ENCODE measurements at places on chromosomes 3 and 15.

DNA sequence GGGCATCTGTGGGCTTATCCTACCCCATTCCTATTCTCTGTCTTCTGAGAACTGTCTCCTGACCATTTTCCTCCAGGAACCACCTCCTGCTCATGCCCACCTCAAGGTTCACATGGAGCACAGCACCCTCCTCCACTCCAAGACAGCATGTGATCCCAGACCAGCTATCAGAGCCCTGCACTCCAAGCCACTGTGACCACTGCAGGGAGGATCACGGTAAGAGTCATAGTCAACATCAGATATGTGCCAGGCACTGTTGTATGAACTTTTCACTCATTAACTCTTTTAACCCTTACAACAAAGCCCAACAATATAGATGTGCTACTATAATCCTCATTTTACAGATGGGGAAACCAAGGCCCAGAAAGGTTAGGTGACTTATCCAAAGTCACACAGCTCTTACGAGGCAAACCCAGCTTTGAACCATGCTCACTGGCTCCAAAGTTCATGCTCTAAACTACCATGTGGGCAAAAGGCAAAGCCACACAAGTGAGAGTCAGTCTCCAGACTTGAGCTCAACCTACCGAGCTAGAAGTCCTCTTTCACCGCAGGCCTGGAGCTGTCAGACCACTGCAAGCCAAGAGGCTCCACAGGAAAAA, 115.1 kb upstream of the IQSEC1 start:
- no peak for DNase-seq

DNA sequence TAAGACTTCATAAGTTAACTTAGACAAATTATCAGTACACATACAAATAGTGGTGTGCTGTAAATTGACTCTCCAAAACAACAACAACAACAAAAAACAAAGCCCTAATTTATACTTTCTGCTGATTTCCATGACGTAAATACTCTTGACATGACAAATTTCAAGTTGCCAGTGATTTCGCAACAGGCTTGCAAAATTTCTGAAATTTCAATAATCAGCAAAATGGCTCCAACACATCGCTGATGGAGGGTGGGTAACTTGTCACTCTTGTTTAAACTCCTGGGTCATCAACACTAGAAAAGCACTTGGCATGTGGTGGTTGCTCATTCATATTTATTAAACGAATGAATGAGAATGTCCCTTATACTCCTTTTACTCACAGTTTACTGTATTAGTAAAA, 205.2 kb upstream of the SATB1 start:
- no peak for DNase-seq

DNA sequence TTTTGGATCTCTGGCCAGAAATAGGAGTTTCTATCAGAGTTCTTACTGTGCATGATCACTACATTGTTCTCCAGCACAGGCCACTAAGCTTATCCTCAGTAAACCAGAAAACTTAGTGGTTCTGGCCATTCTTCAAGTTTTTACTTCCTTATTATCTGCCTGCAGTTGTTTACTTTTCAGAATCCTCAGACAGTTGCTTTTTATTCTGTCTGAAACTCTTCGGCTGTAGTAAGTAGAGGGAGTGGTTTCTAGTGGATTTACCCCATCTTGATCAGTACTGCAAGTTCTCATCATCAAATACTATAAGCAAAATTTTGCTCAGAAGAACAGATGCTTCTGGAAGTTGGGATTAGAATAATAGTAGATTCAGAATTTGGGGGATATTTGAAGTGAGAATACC, 193.0 kb upstream of the RARB start:
- no peak for DNase-seq

GRCh38 chr3:48642605-48643004, 7.3 kb upstream of the SLC26A6 start:
- DNase-seq = no peak

DNA sequence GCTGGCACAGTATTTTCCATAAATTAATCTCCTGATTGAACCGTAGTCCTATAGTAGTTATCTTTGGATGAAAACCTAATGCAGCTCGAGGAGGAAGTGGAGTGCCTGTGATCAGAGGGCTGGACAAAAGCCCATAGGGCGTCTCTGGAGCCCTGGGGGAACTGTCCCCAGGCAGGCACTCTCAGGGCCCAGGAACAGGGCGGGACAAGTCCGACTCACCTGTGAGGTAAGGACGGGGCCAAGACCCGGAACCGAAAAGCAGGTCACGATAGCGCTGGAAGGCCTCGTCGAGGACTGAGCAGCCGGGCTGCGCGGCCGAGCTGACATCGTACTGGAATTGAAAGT, 341 bp downstream of the HEXA start:
- DNase-seq = no peak

- DNase-seq = no peak
These were observed 156.7 kb upstream of the MEF2A start for GRCh38 chr15:99409097-99409473.

- no peak for DNase-seq
These were observed 52.3 kb upstream of the UTS2B start for GRCh38 chr3:191382661-191383060.

- DNase-seq = no peak
These were observed 20.7 kb downstream of the TIMP4 start for GRCh38 chr3:12138044-12138443.

DNA sequence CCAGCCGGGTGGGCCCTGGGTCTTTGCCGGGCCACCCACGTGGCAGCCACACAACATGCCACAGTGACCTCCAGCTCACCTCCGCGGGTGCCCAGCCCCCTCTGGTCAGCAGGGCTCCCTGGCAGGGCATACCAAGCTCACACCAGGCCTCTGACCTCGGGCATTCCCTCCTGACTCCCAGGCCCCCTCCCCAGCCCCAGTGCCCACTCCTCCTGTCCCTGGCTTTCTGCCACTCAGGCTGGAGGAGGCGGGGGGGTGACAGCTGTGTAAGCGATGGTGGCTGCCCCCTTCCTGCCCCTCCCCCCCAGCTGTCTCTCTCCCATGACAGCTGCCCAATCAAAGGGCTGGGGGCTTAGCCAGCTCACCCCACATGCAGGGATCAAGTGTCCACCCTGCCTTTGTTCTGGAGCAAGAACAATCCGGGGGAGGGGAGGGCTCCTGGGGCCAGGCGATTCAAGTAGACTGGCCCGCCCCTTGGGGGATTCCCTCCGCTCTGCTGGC, 3.3 kb downstream of the PCBP4 start:
- DNase-seq = no peak
